Activated CD8-positive, alpha-beta memory T cell treated with anti-CD3 and anti-CD28 coated beads for 1 hour (primary cell): ENCODE measurements at places on chromosomes 4 and X.

DNA sequence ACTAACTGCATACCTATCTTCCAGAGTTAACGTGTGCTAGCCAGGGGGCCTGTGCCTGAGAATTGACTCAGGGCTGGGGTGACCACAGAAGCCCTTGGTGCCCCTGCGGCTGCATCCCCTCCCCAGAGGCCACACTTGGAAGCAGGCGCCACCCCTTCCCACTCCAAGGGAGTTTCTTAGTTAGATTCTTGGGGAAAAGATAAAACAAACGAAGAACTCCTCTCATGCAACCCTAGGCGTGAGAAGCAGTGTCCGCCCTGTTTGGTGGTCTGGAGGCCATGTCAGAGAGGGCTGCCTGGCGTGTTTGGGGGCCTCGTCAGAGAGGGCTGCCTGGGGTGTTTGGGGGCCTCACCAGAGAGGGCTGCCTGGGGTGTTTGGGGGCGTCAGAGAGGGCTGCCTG, 50.3 kb upstream of the HGFAC start:
- no peak for DNase-seq

DNA sequence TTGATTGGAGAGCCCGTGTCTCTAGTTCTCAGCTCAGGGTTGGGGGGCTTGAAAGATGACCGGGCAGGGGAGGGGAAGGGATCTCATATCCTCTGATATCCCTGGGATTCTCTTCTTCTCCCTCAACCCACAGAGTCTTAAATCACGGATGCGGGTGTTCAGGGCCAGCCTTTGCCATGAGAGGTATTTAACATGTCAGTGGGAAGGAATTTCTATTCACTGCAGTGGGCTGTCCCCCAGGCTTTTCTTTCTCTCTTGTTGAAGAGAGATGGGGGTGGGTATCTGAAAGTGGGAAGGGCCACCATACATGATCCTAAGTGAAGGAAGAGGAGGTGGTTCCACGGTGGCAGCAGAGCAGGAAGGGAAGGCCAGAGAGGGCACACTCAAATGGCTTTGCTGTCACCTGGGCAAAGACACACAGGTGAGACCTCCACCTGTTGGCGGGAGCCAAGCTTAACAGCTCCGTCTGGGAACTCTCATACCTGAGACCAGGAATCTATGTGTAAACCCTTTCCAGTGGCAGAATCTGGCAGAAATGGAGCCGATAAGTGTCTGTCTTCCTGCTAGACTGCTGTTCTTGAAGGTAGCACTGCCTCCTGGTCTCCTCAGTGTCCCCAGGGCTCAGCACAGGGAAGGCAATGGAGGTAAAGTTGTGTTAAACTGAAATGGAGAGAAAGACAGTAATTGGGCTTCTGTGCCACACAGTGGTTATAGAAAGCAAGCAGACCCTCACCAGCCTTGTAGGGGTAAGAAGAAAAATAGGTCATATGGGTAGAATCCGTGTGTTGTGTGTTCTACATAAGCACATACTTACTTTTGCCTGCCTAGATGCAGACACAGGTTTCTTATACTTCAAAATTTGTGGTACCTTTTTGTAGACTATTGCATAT, 49.4 kb downstream of the RHOH start:
- DNase-seq: no peak

GRCh38 chrX:122739770-122740169, 444.3 kb upstream of the GRIA3 start:
- no peak for DNase-seq

DNA sequence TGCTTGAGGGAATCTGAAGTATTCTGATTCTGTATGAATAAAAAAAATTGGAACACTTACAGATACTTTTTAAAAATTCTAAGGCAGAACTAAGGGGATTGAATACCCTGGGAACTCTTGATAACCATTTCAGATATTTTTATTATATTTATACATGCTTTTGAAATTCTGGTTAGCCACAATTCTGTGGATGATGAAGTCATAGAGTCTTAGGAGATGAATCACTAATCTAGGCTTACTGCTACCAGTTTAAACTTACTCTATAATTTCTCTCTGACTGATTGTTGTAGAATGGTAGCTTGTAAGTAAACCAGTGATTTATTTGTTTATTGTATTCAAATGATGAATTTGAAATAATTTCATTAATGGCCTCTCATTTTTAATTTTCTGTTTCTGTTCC, 11.4 kb upstream of the SLAIN2 start:
- no peak for DNase-seq

- DNase-seq: no peak
Observed at GRCh38 chr4:112895811-112896608, 153.4 kb upstream of the ANK2 start.

DNA sequence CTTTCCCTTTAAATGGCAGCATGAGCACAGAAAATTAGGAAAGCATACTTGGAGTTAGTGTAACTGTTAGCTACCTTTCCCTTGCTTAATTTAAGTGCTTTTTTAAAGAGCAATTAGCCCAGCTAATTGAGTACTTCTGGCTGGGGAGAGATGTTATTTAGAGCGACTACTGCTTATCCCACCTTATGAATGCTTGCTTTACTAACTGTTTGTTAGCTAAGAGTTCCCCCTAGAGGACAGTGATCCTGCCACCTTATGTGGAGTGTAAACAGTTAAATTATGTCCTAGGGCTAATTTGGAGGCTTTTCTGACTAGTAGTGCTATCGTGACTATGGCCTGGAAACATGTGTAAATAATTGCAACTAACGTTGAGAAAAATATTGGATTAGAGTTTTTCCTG, 909.4 kb downstream of the FSTL5 start:
- no peak for DNase-seq
